ENCODE measurements at places on chromosomes 3 and 15.

DNA sequence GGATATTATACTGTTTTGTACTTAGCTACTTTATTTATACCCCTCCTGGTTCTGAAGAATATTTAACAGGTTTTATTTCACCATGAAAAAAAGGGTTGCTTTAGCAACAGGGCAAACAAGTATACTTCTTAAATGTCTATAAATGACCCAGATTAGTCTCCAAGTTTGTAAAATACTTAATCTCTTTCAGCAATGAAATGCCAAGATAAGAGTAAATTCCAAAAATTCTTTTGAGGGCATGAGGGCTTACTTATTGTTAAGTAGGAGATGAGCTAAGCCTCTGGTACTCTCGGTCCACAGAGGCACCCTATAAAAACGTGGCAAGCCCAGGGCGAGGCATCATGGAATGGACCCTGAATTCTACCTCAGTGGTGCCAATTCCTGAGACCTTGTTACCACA, 264.8 kb upstream of the NSMCE3 start:
- no peak for DNase-seq

- DNase-seq = peak; percentile 5
These were observed 18.9 kb upstream of the COPG1 start for GRCh38 chr3:129230311-129231019.

GRCh38 chr3:71725271-71725991, at the start of gene EIF4E3:
EIF4E3 (minus strand) TSS chr3:71725402; CDS start chr3:71725367, 35 bp downstream.
- peak; percentile 52 for DNase-seq

- no peak for DNase-seq
These were observed 340.8 kb upstream of the DPH6 start for GRCh38 chr15:35886765-35887164.

DNA sequence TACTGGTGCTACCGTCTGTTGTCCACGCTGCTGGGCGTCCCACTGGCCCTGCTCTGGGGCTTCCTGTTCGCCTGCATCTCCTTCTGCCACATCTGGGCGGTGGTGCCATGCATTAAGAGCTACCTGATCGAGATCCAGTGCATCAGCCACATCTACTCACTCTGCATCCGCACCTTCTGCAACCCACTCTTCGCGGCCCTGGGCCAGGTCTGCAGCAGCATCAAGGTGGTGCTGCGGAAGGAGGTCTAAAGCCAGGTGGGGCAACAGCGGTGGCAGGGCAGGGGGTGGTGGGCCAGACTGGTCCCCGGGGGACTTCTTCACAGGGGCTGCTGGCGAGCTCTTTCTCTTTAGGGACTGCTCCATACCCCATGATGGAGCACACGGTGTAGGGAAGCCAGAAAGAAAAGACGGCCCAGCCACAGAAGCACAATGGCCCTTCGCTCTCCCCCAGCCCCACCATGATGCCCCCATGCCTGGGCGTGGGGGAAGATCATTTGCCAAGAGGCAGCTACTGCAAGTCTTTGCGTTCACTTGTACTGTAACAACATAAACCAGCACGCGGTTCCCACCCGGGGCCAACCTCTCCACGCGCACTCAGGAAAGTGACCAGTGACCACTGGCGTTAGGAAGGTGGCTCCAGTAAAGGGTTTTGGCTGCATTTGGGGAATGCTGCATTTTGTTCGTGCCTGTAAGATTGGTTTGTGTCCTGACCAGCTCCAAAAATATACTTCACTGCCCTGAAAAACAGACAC, 12.2 kb downstream of the CAV3 start:
- DNase-seq = no peak

- DNase-seq = no peak
These were observed at the start of gene CYP8B1 for GRCh38 chr3:42875325-42876151. CYP8B1 (minus strand) TSS chr3:42875879; CDS start chr3:42875816, 63 bp downstream.

GRCh38 chr3:51799879-51800749, 21.1 kb upstream of the IQCF6 start:
- no peak for DNase-seq

- DNase-seq = no peak
These were observed 53.8 kb downstream of the MGLL start for GRCh38 chr3:127768346-127769008.
